ENCODE measurements at places on chromosomes 7 and 10. TPM values are rescaled to one million over a fixed set of nuclear protein-coding genes. Genes with fewer than 3 reads are reported as not detected.

DNA sequence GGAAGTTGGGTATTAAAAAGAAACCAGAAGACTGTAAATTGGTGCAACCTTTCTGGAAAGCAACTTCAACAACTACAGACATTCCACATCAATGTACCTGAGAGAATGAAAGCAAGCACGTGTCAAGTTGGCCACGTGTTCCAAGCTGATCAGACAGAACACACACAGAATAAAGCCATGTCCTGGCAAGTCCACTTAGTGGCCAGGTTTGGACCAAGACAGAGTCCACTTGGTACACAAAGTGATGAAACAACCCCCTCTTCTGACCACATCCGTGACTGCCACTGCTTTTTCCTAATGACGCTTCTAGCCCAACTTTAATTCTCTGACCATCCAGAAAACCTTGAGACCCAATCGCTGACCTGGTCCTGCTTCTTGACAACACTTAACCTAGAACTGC, 109.4 kb downstream of the ABLIM1 start:
- no peak for DNase-seq
- no peaks in the 10 kb centered on the region for H3K36me3 ChIP-seq
- no peak overlapping the region for H3K4me3 ChIP-seq
- H3K4me1 ChIP-seq = peaks cover 50% of the 10 kb centered on the region
- H3K27ac ChIP-seq = no peak overlapping the region

- no peaks in the 10 kb centered on the region for H3K27me3 ChIP-seq
- no peak for DNase-seq
- H3K4me3 ChIP-seq = no peak overlapping the region
- no peaks in the 10 kb centered on the region for H3K4me1 ChIP-seq
Observed at GRCh38 chr7:74403521-74404387, 50.0 kb upstream of the GTF2IRD1 start.

- H3K36me3 ChIP-seq = no peaks in the 10 kb centered on the region
- no peak overlapping the region for H3K4me3 ChIP-seq
- H3K27me3 ChIP-seq = no peaks in the 10 kb centered on the region
Observed at GRCh38 chr10:48973065-48973464, 33.4 kb upstream of the LRRC18 start.

DNA sequence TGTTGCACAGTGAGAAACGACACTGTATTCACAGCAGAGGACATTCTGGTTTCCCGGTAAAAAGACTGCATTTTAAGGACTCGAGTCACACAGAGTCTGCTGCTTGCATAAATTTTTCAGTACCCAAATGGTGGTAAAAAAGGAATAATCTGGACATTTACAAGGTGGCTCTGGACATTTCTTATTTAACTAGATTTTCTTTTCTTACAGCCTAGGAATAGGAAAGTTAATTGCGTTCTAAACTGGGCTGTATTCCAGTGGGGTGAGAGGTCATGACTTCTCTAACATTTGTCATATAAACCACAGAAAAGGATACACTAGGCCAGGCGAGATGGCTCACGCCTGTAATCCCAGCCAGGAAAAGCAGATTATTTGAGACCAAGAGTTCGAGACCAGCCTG, 237.5 kb upstream of the KLF6 start:
- no peak overlapping the region for H3K4me3 ChIP-seq
- no peak overlapping the region for H3K27ac ChIP-seq
- no peak for DNase-seq
- no peaks in the 10 kb centered on the region for H3K36me3 ChIP-seq
- no peaks in the 10 kb centered on the region for H3K27me3 ChIP-seq

TFR2 gene
- 4.0 TPM for total RNA-seq

ANLN gene
- 0.35 TPM for total RNA-seq

Measured in naive thymus-derived CD4-positive, alpha-beta T cell (primary cell).